Activated CD4-positive, alpha-beta T cell treated with anti-CD3 and anti-CD28 coated beads, Interleukin-2, amount 50 U/mL, for 16 hours (primary cell): ENCODE measurements at places on chromosomes 1 and 21.

- DNase-seq, result peak; percentile 46
These were observed 6.0 kb upstream of the CAMTA1 start for GRCh38 chr1:6779089-6779805.

DNA sequence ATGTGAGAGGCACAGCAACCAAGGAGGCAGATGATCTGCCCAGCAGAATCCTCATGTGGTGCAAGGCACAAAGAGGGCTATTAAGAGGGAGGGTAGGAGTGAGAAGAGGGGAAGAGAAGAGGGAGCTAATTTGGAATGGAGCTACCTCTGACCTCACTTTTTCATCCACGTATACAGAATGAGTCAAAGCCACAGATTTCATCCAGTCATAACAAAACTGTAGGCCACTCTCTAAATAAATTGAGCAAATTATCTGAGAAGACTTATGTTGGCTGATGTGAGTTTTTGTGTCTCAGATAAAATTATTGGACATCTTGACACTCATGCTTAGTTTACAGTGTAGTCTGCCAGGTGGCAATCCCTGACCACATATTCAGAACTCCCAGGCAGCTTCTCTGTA, 325.6 kb downstream of the TTLL7 start:
- peak; percentile 12 for DNase-seq

GRCh38 chr1:85372683-85373377, 92.1 kb downstream of the DDAH1 start:
- DNase-seq, result no peak

DNA sequence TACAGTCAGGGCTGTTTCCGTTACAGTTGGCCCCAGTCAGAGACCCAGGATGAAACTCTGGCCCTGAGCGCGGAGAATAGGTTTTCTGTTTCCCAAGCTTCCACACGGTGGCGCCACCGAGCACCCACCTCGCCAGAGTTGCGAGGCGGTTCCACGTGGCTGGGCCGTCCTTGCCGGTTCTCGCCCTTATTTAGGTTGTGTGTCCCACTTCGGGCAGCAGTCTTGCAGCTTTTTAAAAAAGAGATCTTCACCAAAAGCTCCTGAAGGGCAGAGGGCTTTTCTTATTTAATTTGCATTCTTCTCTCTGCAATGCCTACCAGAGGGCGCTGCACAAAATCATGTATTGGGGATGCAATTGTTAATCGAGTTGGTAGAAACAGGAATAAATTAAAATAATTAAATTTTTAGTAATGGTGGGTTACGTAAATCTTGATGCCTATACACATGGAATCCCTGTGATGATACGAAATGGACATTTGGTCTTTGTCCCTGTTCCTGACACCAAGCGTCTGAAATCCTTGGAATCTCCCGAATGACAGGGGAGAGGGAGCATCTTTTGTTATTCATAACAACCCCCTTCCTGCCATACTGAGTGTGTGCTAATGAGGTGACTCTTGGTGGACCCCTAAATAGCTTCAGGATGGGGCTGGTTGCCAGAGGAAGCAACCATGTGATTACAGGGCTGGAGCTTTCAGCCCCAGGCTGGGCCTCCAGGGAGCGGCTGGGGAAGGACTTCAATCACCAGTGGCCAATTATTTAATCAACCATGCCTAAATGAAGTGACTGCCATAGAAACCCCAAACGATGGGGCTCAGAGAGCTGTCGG, 5.6 kb upstream of the S100A7 start:
- DNase-seq, result peak; percentile 69

DNA sequence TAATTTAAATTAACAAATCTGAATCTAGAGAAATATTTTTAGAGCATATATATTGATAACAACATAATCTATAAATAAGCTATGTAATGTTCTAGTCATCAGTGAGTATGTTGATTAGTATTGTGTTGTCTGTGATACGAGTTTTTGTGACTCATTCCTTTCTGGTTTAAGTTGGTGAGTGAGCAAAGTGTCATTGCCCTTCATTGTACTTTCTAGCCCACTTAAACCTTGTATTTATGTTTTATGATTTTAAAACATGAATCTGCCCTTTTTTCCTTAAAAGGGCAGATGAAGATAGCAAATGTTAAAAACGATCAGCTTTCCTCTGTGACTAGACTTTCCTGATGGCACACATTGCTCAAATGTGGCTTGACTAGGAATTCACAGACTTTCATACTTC, 38.5 kb downstream of the MACO1 start:
- no peak for DNase-seq

DNA sequence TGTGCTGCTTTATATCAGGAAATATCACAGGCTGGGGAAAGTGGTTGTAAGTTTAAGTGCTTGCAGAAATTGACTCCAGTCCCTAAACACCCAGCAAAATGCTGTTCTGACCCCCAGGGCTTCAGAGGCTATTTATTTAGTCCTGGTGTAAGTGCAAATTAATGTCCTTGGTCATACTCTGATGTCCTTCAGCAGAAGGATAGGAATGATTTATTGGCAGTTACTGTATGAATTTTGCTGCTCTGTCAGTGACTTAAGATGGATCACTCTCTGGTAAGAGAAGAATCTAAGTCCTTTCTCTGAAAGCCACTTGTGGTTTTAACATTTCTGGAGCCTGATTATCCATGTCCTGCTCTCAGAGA, 21.9 kb downstream of the FAM20B start:
- no peak for DNase-seq

- no peak for DNase-seq
These were observed 45.3 kb downstream of the AKNAD1 start for GRCh38 chr1:108811611-108812010.

DNA sequence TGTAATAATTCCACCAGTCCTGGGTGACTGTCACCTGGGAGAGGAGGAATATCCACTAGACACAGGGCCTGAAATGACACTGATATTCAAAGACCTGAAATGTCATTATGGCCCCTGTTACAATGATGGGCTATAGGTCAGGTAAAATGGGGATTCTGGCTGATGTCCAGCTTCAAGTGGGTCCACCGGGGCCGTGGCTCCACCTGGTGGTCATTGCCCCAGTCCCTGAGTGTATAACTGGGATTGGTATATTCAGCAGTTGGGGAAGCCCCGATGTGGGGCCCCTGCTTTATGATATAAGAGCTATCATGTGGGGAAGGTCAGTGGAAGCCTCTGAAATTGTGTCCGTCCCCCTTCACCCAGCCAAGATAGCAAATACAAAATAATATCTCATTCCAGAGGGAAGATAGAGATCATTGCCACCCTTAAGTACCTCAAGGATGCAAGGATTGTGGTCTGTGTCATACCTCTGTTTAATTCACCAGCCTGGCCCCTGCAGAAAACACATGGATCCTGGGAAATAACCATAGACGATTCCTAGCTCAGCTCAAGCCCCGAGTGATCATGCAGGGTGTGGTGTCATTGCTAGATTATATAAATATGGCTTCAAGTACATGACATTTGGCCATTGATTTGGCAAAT, 19.4 kb downstream of the PLEKHO1 start:
- DNase-seq, result peak; percentile 59

DNA sequence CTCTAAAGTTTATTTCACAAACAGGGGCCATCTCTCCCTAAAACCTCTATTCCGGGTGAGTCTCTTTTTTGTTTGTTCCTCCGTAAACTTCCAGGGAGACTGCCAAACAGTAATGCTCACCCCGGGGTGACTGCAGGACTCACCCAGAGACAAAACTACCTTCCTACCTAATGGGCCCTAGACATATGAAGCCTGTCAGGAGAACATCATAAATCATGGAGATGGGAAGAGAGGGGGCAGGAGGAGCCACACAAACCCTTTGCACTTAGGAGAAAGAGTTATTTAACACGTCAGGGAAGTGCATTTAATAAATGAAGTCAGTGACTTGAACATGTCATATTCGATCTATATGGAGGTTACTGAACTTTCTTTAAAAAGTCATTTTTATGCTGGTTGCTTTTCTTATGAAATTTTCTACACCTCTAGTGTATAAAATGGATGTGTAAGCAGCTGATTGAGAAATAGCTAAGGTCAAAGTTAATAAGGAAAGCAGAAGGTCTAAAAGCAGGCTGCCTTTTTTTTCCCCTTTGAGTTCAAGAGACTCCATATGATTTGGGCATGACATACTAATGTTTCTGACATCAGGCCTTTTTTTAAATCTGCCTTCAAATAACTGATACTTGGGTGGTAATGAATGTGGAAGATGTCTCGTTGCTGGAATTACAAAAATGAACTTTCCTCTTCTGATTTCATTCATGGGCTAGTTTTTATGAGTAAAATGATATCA, 286.9 kb upstream of the USP25 start:
- DNase-seq, result no peak

- DNase-seq, result no peak
These were observed 604.7 kb upstream of the PLXNA2 start for GRCh38 chr1:208848854-208849253.

GRCh38 chr1:232766904-232767303, 38.3 kb upstream of the MAP10 start:
- no peak for DNase-seq

GRCh38 chr1:21302747-21303715, 12.8 kb upstream of the ECE1 start:
- no peak for DNase-seq

DNA sequence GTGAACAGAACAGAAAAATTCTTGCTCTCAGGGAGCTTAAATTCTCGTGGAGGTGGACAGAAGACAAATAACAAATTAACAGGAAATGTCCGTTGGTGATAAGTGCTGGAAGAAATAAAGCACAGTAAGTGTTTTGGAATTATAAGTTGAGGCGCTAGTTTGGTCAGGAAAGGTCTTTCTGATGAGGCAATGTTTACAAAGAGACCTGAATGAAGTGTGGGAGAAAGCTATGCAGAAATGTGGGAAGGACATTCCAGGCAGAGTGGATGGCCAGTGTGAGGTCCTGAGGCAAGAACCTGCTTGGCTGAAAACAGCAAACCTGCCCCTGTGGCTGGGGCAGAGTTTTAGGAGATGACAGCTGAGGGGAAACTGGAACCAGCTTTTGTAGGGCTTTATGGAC, 23.3 kb downstream of the NGF start:
- DNase-seq, result no peak

GRCh38 chr1:114289306-114289705, 135.6 kb upstream of the SYT6 start:
- no peak for DNase-seq

- peak; percentile 41 for DNase-seq
These were observed 170.5 kb downstream of the APP start for GRCh38 chr21:25999921-26000582.

DNA sequence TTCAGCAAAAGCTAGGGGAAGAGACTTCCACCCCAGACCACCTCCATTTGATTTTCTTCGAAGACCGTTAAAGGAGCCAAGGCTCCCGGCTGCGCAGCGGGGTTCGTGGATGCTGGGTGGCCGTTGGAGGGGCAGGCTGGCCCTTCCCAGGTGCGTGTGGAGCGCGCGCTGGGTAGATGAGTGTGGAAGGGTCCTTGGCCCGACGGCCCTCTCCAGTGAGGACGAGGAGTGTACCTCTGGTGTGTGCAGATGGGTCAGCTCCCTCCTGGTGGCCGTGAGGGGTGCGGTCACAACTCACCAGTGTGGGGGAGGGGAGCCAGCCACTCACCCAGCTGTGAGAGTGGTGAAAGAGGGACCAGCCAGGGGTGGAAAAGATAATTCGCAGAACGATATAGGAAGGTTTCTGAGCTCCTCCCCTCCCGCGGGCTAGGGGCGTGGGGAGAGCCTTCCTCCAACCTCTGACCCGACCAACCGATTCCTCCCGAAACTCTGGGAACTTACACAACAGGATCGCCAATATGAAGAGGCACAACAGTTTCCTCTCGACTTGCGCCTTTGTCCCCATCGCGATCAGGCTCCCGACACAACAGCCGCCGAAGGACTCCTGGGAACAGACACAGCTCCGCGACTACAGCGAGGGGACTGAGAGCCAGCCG, at the start of gene F11R:
Gene F11R, minus strand, starts transcription at position 644 of the 656 bp plus-strand sequence. Its CDS starts 79 bp downstream, at position 565.
- DNase-seq, result no peak

DNA sequence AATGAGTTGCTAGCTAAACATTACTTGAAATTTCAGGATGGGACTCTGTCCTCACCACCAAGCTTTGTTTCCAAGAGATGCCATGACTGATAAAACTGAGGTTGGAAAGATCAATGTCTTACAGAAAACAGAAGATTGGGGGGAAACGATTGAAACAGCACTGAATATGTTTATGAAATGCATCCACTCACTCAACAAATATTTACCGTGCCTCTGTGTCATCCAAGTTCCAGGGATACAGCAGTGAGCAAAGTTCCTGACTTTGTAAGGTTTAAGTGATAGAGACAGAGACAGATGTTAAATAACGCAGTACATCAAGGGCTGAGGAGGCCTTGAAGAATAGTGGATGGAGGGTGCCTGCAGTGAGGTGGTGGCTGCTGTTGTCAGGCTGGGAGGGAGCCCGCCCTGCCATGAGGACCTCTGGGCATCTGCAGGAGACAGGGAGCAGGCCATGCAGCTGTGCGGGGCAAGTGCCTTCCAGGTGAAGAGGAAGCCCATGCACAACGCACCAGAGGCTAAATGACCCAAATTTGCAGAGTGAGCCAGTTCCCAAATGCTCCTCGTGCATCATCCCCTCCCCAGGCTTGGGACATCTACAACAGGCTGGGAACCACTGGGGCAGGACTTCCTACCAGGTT, 108.0 kb downstream of the HLCS start:
- no peak for DNase-seq

DNA sequence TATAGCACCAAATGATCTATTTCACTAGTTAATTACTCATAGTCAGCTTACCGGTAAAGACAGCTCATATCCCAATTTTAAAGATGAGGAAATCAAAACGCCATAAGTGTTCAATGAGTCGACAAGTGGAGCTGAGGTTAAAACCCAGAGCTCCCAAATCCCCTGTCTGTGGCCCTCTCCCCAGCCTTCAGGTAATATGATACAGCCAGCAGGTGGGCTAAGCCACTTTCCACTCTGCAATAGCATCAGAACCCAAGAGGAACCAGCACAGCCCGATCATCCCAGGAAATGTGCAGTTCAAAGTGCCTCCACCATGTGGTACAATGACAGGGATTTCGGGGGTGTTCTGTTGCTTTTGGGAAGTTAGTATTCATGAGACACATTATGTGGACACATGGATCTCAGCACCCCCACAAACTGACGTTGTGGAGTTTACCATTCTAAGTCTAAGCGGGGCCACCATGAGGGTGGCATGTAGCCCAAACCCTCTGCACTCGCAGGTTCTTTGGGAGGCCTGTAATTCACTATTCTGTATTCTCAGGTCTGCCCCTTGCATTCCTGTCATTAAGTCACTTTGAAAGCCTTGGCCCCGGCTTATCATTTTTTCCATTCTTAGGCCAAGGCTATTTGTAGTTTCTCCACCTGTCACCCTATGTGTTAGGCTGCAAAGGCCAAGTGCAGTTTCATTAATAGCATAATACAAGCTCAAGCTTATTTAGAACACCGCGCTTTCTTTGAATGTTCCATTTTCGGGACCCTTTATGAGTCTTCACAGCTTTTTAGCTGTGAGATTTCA, 26.3 kb upstream of the ACTN2 start:
- DNase-seq, result no peak

GRCh38 chr1:152479792-152480595, 30.6 kb upstream of the LCE5A start:
- DNase-seq, result peak; percentile 63

GRCh38 chr1:46057781-46058180, 74.6 kb downstream of the PIK3R3 start:
- DNase-seq, result no peak

- DNase-seq, result no peak
These were observed 8.0 kb upstream of the ASH1L start for GRCh38 chr1:155570593-155570990.
